Smooth muscle cell of the pulmonary artery (primary cell): ENCODE measurements at places on chromosomes 7 and 10. TPM values are rescaled to one million over a fixed set of nuclear protein-coding genes. Genes with fewer than 3 reads are reported as not detected.

ZNF503 gene
- 12.8 and 19.7 TPM in 2 replicates for total RNA-seq

PON1 gene
- total RNA-seq = not detected in 2 replicates

DRGX gene
- not detected in 2 replicates for total RNA-seq

HTR7 gene
- 6.0 and 21.2 TPM in 2 replicates for total RNA-seq

COBL gene
- not detected in 2 replicates for total RNA-seq

SYT15B gene
- not detected in 2 replicates for total RNA-seq

TSC22D4 gene
- 20.6 and 21.5 TPM in 2 replicates for total RNA-seq

CYP26C1 gene
- 0.07 and 0.10 TPM in 2 replicates for total RNA-seq

NEUROG3 gene
- total RNA-seq = not detected in 2 replicates

CYTH3 gene
- 42.6 and 63.0 TPM in 2 replicates for total RNA-seq

DPYSL4 gene
- total RNA-seq = 17.9 and 52.0 TPM in 2 replicates

RAPGEF5 gene
- 23.8 and 35.8 TPM in 2 replicates for total RNA-seq

TRPV5 gene
- total RNA-seq = not detected in 2 replicates

ZNF277 gene
- total RNA-seq = 29.3 and 35.6 TPM in 2 replicates

ASAH2 gene
- total RNA-seq = 0.53 and 3.2 TPM in 2 replicates

PPP1R9A gene
- 0.07 and 0.78 TPM in 2 replicates for total RNA-seq

PLEKHS1 gene
- not detected in 2 replicates for total RNA-seq

SYNPO2L gene
- 0.07 TPM in 1 of 2 replicates, not detected in the other for total RNA-seq

CYP2C8 gene
- 0.07 TPM in 1 of 2 replicates, not detected in the other for total RNA-seq

UCN3 gene
- total RNA-seq = not detected in 2 replicates

TLX1 gene
- not detected in 2 replicates for total RNA-seq

GSTO2 gene
- total RNA-seq = 1.8 and 4.6 TPM in 2 replicates

CALN1 gene
- not detected in 2 replicates for total RNA-seq

FAM131B gene
- total RNA-seq = 3.2 and 9.1 TPM in 2 replicates

PHTF2 gene
- total RNA-seq = 38.9 and 41.4 TPM in 2 replicates

ZC3HAV1 gene
- total RNA-seq = 39.7 and 42.8 TPM in 2 replicates
